ENCODE measurements at places on chromosomes 11 and 22.

- peak; percentile 2 for DNase-seq
These were observed 128.1 kb upstream of the SPON1 start for GRCh38 chr11:13834463-13834862.

- no peak for DNase-seq
These were observed 5.5 kb downstream of the JAM3 start for GRCh38 chr11:134074346-134074745.

- DNase-seq, result no peak
These were observed 226.1 kb downstream of the BLID start for GRCh38 chr11:121889931-121890330.

DNA sequence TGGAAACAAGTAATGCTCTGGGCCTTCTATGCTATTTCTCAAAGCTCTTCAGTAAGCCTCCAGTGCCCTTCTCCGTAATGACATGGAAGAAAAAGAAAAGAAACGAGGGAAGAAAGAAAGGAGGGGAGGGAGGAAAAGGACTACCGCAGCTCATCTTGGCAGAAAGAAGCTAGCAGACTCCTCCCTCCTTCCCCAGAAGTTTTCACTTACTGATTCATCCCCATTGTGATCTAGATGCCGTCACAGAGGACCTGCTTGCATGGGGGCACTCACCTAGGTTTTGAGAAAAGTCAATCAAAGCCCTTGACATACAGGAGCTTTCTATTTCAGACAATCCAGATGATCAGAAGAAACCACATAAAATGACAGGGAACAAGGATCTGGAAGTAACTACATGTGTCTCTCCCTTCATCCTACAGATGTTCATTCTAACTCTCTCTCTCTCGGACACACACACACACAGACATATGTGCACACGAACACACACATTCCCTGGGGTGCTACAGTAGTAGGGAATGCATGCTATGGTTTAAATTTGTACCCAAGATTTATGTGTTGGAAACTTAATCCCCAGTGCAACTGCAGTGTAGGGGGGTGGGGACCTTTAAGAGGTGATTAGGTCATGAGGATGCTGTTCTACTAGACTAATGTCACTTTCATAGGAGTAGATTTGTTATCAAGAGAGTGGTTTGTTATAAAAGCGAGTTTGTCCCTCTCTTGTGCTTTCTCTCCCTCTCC lies 37.6 kb upstream of the RCN1 start:
- no peak for DNase-seq

- DNase-seq, result peak; percentile 90
These were observed 756.8 kb downstream of the NTM start for GRCh38 chr11:132126973-132127899.

DNA sequence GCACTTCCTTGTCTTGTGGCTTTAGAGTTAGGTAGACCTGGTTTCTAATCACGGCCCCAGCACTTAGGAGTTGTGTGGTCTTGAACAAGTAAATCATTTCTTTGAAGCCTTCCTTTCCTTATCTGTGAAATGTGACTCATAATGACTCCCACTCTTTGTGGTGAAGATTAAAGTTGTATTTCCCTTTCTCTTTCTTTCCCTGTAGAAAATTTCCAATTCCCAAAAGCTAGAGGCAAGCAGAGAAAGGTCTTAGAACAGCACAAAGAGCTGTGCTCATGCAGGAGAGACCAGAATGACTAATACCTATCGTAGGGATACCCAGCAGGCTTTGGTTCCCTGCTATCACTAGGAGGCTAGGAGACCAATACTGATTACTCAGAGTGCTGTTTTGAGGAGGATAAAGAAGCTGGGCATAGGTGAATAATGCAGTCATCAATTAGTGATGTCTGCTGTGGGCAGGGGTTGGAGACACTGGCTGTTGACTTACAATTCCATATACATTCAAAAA lies 270.7 kb upstream of the SYN3 start:
- DNase-seq, result no peak

DNA sequence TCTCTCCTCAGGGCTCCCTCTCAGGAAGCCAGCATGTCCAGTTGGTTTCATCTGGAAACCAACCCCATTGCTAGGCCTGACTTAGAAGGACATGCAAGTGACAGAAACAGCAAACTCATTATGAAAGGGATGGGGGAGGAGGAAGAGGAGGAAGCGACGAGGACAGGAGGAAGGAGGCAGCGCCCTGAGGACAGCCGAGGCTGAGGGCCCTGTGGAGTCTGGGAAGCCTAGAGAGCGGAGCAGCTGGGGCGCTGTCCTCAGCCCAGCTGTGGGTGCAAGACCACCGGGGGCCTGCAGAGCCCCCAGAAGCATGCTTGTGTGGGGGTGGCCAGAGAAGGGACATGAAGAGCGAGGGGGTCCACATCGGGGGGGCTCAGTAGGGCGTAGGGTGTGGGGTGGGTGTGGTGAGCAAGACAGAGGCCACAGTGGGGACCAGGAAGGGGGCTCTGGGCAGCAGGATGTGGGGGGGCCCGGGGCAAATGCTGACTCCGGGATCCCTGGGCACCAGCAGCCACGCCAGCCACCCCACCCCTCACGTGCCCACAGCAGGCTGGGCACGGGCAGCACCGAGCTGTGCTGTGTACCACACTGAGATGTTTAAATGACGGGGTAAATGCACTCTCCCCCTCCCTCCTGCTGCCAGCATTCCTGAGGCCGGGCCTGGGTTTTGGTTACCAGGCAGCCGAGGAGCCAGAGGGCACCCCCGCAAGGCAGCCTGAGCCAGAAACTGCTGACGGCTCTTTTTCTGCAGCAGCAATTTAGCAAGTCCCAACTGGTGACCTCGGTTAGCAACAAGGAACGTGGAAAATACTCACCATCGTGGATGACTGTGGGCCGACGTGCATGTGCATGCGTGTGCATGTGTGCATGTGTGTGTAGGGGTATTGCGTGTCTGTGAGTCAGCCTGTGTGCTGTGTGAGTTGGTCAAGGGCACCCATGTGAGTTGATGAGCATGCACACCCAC lies 82.7 kb upstream of the LINC01488 start:
- DNase-seq, result no peak

GRCh38 chr11:15905366-15906104 lies 450.8 kb downstream of the SOX6 start:
- DNase-seq, result no peak

DNA sequence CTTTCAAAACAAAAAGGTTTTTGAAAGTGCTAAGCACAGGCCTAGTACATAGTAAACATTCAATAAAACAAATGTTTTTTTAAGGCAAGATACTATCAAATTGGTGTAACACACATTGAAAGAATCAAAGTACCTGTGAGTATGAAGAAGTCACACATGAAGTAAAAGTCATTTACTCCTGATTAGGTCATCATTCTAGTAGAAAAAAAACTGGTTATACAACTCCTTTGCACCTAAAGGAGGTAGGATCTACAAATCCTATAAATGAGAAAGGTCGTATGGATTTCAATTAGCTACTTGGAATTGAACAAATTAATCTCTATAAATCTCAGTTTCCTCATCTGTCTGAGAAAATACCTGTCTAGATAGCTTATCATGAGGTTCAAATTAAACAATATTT lies 80.8 kb downstream of the SIK3 start:
- DNase-seq, result no peak

DNA sequence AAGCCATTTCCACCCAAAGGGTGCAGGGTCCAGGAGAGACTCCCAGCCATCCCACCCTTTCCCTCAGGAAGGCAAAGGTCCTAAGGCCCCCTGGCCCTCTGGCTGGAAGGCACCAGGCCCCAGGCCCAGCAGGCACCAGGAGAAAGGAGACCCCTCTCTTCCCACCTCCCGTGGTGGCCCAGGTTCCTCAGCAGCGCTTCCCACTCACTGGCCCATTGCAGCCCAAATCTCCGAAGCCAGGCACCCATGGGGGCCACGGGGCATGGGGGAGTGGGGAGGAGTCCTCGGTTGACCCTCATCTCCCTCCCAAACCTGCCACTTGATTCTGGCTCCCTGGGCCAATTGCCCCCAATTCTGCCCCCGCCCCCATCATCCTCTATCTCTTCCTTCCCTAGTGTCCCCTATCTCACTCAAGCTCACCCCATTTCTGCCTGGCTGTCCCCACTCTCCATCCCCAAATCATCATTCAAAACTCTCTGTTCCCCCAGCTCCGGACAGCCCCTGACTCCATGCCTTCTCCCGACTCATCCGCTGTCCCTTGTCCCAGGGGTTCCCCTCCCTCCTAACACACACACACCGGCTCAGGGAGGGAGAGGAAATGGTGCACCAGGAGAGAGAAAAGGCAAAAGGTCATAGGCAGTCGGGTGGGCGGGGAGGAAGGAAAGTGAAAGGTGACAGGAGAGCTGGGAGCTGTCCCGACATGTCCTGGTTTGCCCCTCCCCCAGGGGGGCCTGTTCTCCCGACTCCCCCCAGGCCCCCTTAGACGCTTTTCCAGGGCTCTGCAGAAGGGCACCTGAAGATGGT lies 1.2 kb downstream of the LIF start:
- no peak for DNase-seq

DNA sequence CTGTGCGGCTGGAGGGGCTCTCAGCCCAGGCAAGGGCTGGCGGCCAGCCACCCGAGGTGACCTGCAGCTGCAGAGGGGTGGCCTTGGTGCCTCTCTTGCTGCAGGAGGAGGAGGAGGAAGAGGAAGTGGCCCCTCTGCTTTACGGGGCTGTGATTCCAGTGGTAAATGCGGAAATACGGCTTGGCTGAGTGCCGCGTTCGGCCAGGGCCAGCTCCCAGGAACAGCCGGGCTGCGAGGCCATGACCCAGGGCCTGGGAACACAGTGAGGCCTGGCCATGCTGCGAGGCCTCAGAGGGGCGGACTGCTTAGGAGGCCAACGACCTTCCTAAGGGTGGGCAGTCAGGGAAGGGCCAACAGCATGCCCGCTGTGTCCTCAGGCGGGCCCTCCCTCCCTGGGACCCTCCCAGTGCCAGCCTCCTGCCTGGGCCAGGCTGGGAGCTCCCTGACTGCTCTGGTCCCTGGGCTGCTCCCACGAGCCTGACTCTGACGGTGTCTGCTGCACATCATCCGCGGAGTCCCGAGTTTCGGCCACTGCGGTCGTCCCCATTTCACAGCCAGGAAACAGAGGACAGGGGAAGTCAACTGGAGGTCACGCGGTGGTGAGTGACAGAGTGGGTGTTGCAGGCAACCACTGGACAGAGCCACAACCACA lies 20.8 kb upstream of the PPARA start:
- DNase-seq, result no peak

GRCh38 chr11:420054-420910 lies 5.5 kb upstream of the SIGIRR start:
- DNase-seq, result no peak

GRCh38 chr11:117384045-117384444 lies 56.4 kb downstream of the CEP164 start:
- no peak for DNase-seq

DNA sequence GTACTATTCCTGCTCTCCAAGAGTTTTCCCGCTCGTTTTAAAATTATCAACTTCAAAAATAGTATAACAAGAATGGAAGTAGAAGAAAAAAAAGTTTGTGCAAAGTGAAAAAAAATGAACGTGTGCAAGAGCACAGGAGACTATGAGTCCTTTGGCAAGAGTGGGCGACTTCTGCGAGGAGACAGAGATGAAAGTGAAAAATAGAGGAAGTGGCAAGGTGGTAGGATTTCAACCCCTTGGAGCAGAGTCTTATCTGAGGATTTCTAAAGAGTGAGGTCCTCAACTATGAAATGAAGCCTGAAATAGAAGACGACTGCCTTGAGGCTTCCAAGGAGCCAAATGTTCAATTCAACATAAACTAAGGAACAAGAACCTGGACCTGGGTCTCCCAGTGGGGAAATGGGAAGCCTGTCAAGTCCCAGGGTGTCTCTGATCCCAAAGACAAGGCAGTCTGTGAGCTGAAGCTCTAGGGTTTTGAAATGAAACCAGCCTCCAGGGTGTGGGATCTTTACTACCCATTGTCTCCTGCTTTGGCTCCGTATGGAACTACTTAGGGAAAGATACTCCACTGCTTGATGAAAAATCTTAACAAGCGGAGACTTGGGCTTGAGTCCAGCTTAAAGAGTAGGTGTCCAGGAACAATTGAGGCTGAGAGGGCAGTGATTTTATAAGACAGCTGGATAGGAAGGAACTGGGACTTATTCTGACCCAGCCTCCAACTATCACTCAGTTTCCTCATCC lies 4.8 kb downstream of the P4HA3 start:
- DNase-seq, result no peak

DNA sequence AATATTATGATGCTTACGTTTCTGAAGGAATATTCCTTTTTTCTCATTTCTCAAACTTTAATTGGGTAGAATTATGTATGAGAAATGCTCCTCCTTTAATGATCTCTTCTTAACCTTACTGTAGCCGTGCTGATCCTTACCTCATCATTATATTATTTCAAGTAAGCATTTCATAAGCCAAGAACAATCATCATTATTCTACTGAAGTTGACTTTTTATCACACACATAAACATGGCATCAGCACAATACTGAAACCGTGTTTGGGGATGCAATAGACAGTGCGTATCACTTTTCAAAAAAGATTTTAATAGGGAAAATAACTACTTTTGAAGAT lies 162.8 kb downstream of the ARHGAP42 start:
- no peak for DNase-seq

DNA sequence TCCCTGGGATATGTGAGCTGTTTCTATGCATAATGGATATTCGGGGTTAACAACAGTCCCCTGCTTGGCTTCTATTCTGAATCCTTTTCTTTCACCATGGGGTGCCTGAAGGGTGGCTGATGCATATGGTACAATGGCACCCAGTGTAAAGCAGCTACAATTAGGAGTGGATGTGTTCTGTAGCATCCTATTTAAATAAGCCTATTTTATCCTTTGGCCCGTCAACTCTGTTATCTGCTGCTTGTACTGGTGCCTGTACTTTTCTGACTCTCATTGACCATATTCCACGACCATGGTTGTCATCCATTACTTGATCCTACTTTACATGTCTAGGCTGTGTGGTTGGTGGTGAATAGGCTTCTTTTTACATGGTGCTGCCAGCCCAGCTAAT lies 1.3 kb downstream of the TUG1 start:
- no peak for DNase-seq

- peak; percentile 40 for DNase-seq
These were observed 5.4 kb upstream of the NDUFS8 start for GRCh38 chr11:68025047-68025446.

GRCh38 chr11:133928628-133929059 lies 28.1 kb downstream of the IGSF9B start:
- no peak for DNase-seq

DNA sequence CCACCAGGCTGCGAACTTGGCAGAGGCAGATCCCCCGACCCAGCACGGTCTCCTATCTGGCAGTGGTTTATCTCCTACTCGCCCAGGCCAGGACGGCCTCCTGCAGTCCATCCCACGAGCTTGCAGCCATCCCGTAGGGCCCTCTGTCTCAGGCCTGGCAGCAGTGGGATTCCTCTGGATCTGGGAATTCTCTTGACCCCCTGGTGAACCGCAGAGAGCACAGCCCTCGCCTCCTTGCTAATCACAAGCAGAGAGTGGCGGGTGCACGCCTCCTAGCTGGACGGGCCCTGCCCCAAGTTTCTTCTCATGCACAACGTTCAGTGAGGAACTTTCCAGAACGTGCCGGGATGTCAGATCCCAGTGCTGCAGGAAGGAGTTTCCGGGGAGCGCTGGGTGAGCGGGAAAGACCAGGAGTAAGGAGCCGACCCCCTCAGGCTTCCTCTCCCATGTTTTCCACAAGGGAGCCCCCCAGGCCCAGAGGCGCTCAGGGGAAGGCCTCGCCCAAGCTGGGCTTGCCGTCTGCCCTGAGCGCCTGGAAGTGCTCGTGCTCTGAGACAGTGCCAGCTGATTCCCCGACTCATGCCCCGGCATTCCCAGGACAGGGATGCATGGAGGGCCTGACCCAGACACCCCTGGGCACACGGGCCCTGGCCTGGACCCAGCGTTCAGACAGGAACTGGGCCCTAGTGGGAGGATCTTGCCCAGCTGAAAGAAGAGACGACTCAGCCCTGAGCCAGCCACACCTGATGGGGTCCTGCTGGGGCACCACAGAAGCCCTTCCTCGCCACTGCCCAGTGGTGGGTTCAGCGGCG lies 24.6 kb downstream of the IGF2 start:
- DNase-seq, result no peak
